ENCODE measurements at places on chromosomes 3 and 15.

GRCh38 chr3:183255348-183255730 is 2.3 kb downstream of the B3GNT5 start:
- DNase-seq = peak; percentile 74

DNA sequence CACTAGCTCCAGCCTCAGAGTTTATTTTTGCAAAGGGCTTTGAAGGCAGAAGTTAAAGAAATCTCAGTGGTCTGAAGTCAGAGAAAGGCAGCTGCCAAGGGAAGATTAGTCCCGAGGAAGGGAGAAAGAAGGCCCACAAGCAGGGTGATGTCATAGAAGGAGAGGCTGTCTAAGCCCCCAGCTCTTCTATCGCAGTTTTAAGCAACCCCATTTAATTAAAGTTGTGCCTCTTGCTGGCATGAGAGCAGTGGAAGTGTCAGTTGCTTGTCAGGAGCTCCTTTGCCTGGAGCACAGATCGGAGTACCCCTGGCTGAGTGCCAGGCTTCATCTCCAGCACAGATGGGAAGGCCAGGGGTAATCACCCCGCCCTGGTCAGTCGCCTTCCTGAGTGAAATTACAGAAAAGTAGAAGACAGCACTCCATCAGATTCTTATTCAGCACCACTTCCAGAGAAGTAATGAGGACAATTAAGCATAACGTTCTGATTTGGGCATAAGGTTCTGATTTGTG is 530.7 kb downstream of the EPHB1 start:
- no peak for DNase-seq

GRCh38 chr15:91694131-91694830 is 159.2 kb upstream of the SLCO3A1 start:
- DNase-seq = no peak

DNA sequence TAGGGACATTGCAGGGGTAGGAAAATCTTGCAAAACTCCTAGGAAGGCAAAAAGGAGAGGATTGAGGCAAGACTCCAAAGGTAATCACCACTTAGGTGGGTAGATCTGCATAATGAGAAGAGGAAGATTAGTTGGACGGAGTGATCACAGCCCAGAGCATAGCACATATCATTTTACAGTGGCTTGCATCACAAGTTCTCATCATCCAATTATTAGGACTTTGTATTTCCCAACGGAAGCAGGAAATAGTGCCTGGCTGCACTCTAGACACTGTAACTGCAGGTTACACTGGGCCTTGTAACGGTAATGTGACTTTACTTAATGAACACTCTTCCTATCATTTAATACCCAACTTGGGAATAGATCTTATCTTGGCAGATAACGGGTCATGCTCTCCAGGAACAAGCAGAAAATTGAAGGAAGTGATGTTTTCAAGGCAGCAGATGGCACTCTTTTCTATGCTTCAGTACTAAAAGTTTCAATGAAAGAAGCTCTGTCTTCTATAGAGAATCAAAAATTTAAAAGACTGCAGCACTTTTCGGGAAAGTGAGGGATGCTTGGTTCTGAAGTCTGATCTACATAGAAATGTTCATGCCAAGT is 101.9 kb upstream of the KCNMB2 start:
- DNase-seq = peak; percentile 30

- DNase-seq = no peak
Observed at GRCh38 chr3:186510374-186511079, 33.7 kb downstream of the CRYGS start.

DNA sequence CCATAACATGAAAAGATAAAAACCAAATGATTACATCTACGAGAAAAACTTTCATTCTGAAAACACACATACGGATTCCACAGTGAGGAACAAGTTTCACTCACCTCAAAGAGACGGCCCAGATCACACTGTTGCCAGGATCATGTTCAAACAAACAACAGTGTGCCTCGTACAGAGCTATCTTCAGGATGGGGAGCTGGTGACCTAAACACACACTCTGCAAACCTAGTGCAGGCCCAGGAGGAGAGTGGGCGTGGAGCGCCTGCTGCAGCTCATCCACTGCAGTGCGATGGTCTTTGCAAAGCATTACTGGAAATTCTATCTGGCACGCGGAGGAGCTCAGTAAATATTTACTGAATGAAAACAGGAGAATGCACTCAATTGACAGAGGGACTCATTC is 38.5 kb downstream of the TAMM41 start:
- DNase-seq = no peak

DNA sequence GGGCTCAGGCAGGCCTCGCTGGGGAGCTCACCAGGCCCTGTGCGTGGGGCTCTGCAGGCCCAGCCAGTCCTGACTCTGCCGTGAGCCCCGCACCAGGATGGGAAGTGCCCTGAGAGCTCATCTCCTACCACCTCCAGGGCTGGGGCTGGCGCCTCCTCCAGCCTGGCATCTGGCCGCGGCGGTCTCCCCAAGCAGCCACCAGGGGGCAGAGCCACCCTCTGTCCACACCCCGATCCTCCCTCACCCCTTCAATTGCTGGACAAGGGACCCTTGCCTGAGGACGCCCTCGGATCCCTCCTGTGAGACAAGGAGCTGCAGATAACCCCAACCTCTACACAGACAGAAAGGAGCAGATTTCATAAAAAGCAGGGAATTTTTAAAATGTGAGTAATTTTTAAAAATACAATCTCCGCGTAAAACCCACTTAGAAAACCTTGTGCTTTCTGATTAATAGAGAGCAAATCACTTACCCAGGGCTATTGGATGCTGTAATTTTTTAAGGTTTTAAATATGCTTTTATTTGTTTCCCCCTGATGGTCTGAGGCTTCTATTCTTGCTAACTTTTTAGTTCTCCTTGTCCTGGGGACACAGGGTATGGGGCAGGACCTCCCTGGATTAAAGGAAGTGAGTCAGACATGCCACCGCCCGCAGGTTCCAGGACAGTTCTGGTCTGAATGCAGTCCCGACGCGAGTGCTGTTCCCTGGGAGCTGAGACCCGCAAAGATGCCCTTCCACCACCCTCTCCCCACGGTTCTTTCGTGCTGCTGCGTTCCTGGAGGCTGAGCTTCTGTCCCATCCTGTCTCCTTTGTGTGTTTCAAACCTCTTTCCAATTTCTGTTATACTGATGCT is 52.3 kb upstream of the CHRNA7 start:
- peak; percentile 52 for DNase-seq

DNA sequence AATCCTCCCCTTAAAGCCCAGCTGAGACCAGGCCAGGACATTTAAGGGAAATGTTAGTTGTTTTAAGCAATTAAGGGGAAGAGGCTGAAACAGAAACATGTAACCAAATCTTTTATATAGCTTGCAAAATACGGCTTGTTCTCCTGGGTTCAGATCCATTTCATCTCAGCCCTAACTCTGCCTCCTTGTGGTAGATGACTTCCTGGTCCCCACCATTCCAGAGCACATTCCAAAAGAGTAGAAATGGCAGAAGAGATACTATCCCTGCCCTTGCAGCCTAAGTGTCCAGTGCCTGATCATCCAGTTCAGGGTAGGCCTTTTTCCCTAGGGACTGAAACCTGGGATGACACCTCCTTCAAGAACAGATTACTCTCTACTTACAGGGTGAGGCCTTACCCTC is 266.2 kb upstream of the VEPH1 start:
- no peak for DNase-seq

- DNase-seq = peak; percentile 83
Observed at GRCh38 chr3:85360742-85361387, 402.1 kb downstream of the CADM2 start.

All from PC-3 (cell line).